ENCODE measurements at places on chromosomes 4 and X.

DNA sequence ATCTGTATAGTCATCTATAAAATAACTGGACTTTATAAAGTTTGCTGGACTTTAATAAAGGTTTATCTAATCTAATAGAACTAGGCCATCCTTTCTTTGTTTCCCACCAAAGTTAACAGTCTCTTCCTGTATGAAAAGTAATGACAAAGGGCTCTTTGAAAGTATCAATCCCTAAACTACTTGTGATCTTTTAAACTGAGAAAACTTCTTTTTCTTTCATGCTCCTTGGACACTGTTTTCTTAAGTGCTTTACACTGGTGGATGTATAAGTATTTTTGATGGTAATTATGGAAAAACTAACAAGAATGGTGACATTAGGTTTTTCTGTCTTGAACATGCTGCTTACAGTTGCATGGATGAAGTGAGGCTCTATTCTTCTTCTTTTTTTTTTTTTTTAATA lies 2.4 kb upstream of the ZFX start:
- DNase-seq = no peak

DNA sequence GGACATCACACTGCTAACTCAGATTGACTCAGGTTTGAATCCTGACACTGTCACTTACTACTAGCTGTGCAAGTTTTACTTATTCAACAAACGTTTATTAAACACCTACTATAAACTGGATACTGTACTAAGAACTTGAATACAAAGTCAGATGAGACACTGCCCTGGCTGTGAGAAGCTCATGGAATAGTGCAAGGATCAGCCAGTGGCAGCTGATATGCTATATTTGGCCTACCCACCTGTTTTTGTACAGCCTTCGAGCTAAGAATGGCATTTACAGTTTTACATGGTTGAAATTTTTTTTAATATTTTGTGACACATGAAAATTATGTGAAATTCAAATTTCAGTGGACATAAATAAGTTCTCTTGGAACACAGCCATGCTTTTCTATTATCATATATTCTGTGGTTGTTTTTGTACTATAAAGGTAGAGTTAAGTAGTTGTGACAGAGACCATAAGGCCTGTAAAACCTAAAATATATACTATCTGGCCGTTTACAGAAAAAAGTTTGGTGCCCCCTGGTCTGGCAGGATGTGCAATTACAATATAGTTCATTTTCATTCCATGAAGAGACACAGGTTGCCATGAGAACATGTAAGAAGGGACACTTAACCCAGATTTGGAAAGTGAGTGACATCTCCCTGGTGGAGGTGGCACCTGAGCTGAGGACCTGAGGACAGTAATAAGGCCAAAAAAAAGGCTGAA lies 3.4 kb upstream of the SEC24D start:
- DNase-seq = no peak

DNA sequence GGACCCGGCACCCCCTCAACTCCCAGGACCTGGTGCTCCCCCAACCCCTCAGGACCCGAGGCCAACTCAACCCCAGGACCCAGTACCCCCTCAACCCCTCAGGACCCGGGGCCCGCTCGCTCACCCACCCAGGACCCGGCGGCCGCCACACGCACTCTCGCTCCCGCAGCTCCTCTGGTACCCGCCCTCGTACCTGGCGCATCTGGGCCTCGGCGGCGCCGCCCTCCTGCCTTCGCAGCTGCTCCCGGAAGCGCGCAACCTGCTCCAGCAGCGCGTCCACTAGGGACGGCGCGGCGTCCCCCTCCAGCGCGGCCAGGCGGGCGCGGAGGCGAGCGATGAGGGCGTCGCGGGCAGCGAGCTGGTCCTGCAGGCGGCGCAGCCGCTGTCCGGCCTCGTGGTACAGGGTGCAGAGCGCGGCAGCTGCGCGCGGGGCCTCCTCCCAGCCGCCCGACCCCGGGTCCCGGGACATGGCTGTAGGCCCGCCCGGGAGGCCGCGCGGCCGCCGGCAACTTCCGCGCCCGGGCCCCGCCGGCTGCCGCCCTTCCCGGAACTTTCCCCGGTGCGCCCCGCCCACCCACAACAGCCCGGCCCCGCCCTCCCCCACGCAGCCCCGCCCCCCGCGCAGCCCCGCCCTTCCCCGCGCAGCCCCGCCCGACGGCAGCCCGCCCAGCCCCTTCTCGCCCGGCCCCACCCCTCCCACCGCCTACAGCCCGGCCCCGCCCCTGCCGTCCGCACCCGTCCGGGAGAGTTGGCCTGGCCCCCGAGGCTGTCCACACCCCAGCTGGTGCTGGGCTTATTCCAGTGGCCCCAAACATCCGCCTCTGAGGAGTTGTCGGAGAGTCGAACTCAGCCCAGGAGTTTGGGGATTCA lies at the start of gene TNIP2:
Gene TNIP2, minus strand, starts transcription at position 516 of the 870 bp plus-strand sequence. Its CDS starts 47 bp downstream, at position 469.
- DNase-seq = peak; percentile 76

DNA sequence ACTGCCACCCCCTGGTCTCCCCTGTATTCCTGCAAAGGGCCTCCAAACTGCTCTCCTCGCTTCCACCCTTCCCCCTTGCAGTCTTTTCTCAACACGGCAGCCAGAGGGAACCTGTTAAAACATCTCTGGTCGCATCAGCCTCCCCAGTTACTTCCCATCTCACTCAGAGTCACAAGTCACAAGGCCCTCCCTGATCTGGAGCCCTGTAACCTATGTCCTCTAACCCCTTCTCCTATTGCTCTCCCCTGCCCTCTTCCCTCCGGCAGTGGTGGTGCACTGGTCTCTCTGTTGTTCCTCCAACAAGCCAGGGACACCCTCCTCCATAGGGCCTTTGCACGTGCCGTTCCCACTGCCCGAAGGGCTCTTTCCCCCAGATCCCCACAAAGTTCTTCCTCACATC lies 73.2 kb downstream of the SH3KBP1 start:
- no peak for DNase-seq

DNA sequence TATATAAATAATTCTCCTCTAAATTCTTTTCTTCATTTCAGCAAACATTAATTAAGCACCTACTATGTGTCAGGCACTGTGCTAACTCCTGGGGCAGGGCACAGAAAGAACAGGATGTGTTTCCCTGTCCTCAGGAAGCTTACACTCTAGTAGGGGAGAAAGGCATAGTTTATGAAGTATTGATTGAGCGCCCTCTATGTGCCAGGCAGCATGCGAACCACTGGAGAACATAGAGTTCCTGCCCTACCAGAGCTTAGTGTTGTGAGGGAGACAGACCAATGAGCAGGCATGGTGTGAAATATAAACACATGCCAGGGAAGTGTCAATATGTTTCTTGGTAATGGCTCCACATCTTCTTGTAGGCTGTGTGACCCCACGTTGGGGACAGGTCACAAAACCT lies 3.7 kb downstream of the ADGRG4 start:
- DNase-seq = peak; percentile 1

DNA sequence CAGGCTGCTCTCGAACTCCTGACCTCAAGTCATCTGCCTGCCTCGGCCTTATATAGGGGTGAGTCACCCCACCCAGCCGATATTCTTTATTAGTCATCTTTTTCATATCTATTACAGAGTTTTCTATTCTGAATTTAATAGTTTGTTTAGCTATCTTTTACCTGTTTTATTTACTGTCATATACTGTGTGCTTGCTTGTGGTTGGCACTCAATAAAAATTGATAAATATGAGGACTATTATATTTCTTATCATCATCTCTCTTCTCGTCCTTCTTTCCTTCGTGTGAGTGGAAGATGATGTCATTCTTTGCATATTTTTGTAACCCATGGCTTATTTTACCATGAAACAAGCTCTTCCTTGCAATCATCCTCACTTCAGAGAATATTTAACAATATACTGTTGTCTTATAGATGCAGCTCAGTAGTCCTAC lies 265.5 kb downstream of the ARHGAP24 start:
- DNase-seq = peak; percentile 56

DNA sequence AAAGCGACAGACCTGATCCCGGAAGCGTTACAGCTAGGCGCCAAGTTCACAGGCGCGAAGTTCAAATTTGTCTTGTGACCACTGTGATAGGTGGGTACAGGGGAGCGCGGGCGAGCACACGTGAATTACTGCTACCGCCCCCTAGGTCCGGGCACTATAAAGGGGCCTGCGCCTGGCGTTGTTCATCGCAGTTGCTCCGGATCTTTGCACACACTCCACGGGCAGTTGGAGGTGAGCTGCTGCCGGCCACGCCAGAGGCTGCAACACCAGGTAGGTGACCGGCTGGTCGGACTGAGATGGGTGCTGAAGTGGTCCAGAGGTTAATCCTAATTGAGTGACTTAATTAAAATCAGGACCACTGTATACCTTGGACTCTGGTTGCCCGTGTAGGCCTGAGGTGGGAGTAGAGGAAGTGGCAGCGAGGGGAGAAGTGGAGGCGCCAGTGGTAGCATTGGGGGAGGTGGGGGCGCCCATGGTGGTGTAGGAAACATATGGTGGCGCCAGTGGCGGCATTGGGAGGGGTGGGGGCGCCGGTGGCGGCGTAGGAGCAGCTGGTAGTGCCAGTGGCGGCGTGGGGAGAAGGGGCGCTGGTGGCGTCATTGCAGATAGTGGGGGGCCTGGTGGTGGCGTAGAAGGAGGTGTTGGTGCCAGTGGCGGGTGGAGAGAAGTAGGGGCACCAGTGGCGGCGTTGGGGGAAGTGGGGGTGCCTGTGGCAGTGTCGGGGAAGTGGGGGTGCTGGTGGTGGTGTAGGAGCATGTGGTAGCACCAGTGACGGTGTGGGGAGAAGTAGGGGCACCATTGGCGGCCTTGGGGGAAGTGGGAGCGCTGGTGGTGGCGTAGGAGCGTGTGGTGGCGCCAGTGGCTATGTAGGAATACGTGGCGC lies at the start of gene GCNA:
Gene GCNA, plus strand, starts transcription at position 185 of the 883 bp plus-strand sequence. CDS start 2,385 bp downstream, outside the sequence.
- DNase-seq = no peak

GRCh38 chr4:68062501-68062900 lies 67.2 kb downstream of the TMPRSS11F start:
- DNase-seq = no peak

DNA sequence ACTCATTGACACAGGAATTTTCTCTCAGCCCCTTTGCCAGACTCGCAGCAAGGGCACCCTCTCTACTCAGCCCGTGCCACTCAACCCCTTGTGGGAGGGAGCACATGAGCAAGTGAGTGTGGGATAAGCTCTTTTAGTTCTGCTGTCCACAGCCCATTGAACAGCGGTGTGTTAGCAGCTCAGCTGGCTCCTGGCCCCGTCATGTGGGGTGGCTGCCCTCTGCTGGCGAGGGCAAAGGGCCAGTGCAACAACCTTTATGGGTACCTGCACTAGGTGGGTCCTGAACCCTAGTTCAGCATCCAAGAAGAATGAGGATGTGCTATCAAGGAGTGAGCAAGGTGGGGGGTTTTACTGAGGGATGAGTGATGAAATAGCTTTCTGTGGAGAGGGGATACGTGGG lies 85.0 kb upstream of the ZNF81 start:
- DNase-seq = peak; percentile 51

- no peak for DNase-seq
Measured at GRCh38 chrX:72105436-72105835, 26.3 kb downstream of the RTL5 start.

- no peak for DNase-seq
Measured at GRCh38 chr4:127580300-127580699, 52.5 kb upstream of the INTU start.
